ENCODE measurements at places on chromosomes 1 and 21. TPM values are rescaled to one million over a fixed set of nuclear protein-coding genes. Genes with fewer than 3 reads are reported as not detected.

CAMSAP2 gene
- 6.5 TPM for total RNA-seq

URB2 gene
- 7.5 TPM for total RNA-seq

NUP133 gene
- total RNA-seq = 38.5 TPM

TTLL7 gene
- 0.94 TPM for total RNA-seq

LHX8 gene
- 0.05 TPM for total RNA-seq

DUSP12 gene
- total RNA-seq = 22.6 TPM

CD52 gene
- 1,020 TPM for total RNA-seq

NUP210L gene
- 0.14 TPM for total RNA-seq

PRDX1 gene
- 347 TPM for total RNA-seq

LCE1D gene
- not detected for total RNA-seq

BRINP2 gene
- 0.09 TPM for total RNA-seq

RIMS3 gene
- 3.8 TPM for total RNA-seq

TNFRSF25 gene
- total RNA-seq = 29.1 TPM

LENEP gene
- 0.09 TPM for total RNA-seq

GPR61 gene
- total RNA-seq = 0.42 TPM

FHAD1 gene
- 0.66 TPM for total RNA-seq

REN gene
- total RNA-seq = 0.66 TPM

NTRK1 gene
- 1.6 TPM for total RNA-seq

PRXL2B gene
- total RNA-seq = 11.8 TPM

TIPRL gene
- total RNA-seq = 39.3 TPM

S100A9 gene
- total RNA-seq = 281 TPM

AGMAT gene
- total RNA-seq = 3.8 TPM

IL10RB gene
- total RNA-seq = 38.2 TPM

CRB1 gene
- 0.19 TPM for total RNA-seq

FCRL1 gene
- 0.61 TPM for total RNA-seq

TFF3 gene
- total RNA-seq = 5.1 TPM

ACTA1 gene
- 1.5 TPM for total RNA-seq

PALMD gene
- 7.4 TPM for total RNA-seq

KIAA0040 gene
- 14.4 TPM for total RNA-seq

EPHA2 gene
- total RNA-seq = 1.4 TPM

ARMH1 gene
- total RNA-seq = 47.7 TPM

PAX7 gene
- total RNA-seq = 0.05 TPM

LRRC39 gene
- total RNA-seq = 1.7 TPM

TSPAN1 gene
- 1.4 TPM for total RNA-seq

SF3B4 gene
- 8.3 TPM for total RNA-seq

TAF5L gene
- 13.4 TPM for total RNA-seq

CCDC27 gene
- total RNA-seq = not detected

ANKRD65 gene
- 7.9 TPM for total RNA-seq

SYCP1 gene
- total RNA-seq = 0.05 TPM

C1orf52 gene
- total RNA-seq = 22.5 TPM

KCNE1 gene
- total RNA-seq = 0.19 TPM

VHLL gene
- not detected for total RNA-seq

MYOG gene
- 7.8 TPM for total RNA-seq

ASTN1 gene
- total RNA-seq = 0.24 TPM

LAPTM5 gene
- 88.6 TPM for total RNA-seq

DISP3 gene
- 0.28 TPM for total RNA-seq

LCK gene
- 467 TPM for total RNA-seq

ETV3L gene
- total RNA-seq = 0.14 TPM

TRIM45 gene
- total RNA-seq = 1.1 TPM

EDARADD gene
- total RNA-seq = 4.2 TPM

TAGLN2 gene
- total RNA-seq = 172 TPM

CATSPERE gene
- 0.76 TPM for total RNA-seq

GPR52 gene
- total RNA-seq = 0.52 TPM

HOOK1 gene
- total RNA-seq = 4.7 TPM

CDKN2C gene
- total RNA-seq = 34.3 TPM

CELF3 gene
- total RNA-seq = 0.05 TPM

Measured in thymus (tissue), 14 donors.